ENCODE measurements at places on chromosomes 6 and 20.

- DNase-seq = peak; percentile 31
Measured at GRCh38 chr20:44747166-44748004, 1.7 kb downstream of the KCNK15 start.

DNA sequence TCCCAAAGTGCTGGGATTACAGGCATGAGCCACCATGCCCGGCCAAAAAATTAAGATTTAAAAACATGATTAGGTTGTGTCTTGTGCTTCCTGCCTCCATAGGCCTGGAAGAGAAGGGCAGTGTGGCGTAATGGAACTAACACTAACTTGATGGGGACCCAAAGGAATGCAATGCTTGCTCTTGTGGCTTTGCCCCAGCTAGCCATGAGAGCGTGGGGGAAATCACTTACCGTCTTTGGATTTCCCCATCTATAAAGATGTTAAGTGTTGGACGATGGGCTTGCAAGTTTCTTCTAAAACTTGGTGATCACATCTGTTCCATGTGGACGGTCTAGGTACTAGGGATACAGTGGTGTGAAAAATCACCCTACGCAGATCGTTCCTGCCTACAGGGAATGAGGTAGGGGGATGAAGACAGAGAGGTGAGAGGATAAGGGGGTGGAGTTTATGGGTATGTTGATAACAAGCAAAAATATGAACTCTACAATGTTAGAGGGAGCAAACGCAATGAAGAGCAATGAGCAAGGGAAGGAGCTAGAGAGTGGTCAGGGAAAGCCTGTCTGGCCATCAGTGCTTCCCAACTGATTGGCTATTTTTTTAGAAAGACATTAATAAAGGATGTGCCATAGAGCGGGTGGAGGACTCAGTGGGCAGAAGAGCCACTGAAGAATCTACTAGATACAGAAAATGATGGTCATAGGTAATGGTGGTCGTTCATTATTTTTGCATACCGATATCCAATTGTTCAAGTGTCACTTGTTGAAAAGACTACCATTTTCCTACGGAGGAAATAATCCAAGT lies 165.2 kb downstream of the BCAS1 start:
- DNase-seq = no peak

- DNase-seq = no peak
Measured at GRCh38 chr6:45614488-45615285, 237.0 kb upstream of the SUPT3H start.

DNA sequence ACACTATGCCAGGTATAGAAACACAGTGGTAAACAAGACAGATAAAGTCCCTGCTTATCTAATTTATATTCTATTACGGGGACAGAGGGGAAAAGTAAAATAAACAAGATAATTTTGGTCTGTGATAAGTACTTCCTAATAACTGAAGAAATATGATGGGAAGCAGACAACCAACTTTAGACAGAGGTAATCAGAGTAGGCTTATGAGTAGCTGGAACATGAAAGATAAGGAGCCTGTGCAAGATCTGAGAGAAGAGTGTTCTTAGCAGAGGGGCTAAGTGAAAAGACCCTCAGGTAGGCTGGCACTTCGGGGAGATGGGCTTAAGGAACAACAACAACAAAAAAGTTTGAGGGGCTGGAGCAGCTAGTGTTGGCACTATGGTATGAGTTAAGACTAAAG lies 4.1 kb downstream of the RNF8 start:
- no peak for DNase-seq

DNA sequence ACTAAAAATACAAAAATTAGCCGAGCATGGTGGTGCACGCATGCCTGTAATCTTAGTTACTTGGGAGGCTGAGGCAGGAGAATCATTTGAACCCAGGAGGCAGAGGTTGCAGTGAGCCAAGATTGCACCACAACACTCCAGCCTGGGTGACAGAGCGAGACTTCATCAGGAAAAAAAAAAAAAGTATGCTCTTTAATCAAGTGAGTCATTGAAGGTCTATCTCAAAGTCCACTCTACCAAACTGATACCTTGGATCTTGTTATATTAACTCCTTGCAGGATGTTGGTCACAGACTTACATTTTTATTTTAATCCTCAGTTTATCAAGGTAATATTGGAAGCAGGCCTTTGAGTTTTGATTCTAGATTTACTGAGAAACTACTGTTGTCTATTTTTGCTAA lies 348.7 kb downstream of the COL12A1 start:
- no peak for DNase-seq

- DNase-seq = no peak
Measured at GRCh38 chr6:76708641-76709331, 636.3 kb upstream of the IMPG1 start.

GRCh38 chr6:148346681-148347440 lies 4.2 kb downstream of the SASH1 start:
- no peak for DNase-seq

- DNase-seq = peak; percentile 57
Measured at GRCh38 chr6:7106752-7107577, 796 bp upstream of the RREB1 start.

GRCh38 chr6:136790411-136791295 lies 1.6 kb downstream of the MAP3K5 start:
- no peak for DNase-seq

GRCh38 chr20:47489448-47489872 lies 12.2 kb upstream of the NCOA3 start:
- DNase-seq = peak; percentile 20

DNA sequence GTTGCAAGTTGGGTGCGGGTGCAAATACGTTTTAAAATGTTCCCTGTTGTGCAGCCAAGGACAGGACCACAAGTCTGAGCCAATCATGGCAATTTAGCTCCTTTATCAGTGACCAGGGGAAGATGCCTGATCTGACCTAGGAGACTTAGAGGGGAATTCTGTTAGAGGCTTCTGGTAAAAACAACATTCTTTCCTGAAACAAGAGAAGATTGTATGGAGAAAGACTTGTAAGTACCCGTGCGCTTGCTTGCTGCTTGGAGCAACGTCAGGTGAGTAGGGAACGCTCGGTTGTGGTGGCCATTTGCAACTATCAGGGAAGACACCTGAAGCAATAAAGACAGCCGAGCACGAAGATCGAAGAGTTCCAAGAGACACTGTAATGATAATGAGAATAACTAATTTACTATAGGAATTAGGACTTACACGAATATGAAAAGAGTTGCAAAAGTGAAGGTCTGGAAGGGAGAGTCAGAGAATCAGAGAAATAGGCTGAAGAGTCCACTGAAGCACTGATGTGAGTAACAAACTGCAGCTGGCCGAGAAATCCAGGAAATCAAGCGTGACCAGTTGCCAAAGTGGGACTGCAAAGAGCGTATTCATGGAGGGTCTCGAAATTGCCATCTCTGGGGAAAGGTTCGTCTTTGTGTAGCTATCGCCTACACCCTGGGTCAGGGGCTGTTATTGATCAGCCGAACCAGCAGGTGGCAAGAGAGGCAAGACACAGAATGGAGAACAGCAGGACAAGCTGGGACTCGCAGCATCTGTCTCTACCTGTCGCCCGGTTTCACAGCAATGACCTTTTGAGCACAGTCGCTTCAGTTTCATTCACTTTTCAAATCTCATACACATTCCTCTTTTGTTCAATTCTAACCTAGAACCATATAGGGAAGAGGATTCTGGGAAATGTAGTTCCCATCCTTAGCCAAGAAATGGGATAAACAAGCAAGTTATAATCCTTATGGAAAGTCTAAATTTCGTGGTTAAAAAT lies 26.1 kb downstream of the LOC128125822 start:
- peak; percentile 63 for DNase-seq

- no peak for DNase-seq
Measured at GRCh38 chr6:42509765-42510164, 54.1 kb upstream of the UBR2 start.

GRCh38 chr6:42051268-42051653 lies 937 bp downstream of the TAF8 start:
- DNase-seq = no peak

DNA sequence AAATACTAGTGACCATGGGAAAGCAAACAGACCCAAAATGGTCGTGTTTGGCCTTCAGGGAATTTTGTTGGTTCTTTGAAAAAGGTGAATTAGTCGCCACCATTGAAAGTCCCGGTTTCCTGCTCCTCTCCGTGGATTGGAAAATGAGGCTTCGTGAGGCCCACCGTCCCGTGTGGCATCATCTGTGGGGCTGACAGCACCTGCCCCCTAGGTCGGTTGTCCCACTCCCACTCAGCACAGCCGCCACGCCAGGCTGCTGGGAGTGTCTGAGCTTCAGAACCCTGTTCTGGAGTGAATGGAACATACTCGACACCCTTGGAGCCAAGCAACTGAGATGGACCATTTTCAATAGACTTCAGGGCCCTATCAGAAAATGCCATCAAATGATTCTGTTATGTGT lies 33.0 kb upstream of the FOXC1 start:
- DNase-seq = no peak

DNA sequence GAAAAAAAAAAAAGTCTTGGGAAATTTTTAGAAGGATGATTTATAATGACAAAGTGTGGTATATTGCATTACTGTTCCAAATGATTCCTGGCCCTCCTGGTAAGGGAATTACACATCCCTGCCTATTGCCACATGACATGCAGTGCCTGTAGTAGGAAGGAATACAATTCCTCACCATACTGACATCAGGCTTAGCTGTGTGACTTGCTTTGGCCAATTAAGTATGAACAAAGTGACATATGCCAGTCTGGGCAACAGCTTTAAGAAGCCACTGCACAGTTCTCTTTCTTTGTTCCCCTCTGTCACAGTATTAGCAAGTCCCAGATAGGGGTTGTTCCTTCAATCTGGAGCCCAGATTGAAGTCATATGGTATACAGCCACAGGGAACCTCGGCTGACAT lies 100.5 kb downstream of the KIF13A start:
- no peak for DNase-seq

GRCh38 chr6:64777941-64778785 lies 928.9 kb downstream of the EYS start:
- DNase-seq = no peak
